ENCODE measurements at places on chromosomes 5 and 9.

DNA sequence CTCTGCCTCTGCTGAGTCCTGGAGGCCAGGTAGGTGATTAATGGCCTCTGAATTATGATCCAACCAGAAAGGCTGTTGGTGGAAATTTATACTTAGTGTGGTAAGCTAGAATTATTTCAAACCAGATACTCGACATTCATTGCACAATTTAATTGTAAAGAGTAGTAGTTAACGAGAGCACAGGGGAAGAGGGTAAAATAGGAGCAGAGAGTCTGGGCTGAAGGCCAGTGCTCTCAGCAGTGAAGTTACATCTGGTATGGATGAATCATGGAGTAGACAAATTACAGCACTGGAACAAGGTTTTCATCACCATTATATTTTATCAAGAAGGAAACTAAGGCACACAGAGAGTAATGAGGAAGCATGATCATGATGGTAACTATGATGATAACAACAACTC lies 92.5 kb downstream of the TLR4 start:
- DNase-seq = no peak

GRCh38 chr9:137286975-137287383 lies 9.5 kb downstream of the TOR4A start:
- no peak for DNase-seq

DNA sequence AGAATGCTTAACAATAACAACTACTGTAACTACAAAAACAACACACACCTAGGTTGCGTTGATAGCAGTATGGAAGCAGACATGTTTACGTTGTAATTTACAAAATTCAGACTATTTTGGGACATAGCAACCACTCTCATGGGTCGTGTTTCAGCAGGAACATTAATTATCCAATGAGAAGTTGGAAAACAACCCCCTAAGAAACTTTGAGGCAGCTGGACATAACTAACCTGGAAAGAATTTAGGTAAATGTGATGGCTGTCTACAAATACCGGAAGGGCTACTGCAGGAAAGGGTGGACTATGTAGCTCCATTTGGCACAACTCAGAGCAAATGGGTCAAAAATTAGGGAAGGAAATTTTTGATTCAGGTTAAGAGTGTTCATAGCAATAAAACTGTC lies 409.3 kb downstream of the ADGRV1 start:
- no peak for DNase-seq

- no peak for DNase-seq
Measured at GRCh38 chr5:122229551-122229950, 82.5 kb upstream of the SNCAIP start.

DNA sequence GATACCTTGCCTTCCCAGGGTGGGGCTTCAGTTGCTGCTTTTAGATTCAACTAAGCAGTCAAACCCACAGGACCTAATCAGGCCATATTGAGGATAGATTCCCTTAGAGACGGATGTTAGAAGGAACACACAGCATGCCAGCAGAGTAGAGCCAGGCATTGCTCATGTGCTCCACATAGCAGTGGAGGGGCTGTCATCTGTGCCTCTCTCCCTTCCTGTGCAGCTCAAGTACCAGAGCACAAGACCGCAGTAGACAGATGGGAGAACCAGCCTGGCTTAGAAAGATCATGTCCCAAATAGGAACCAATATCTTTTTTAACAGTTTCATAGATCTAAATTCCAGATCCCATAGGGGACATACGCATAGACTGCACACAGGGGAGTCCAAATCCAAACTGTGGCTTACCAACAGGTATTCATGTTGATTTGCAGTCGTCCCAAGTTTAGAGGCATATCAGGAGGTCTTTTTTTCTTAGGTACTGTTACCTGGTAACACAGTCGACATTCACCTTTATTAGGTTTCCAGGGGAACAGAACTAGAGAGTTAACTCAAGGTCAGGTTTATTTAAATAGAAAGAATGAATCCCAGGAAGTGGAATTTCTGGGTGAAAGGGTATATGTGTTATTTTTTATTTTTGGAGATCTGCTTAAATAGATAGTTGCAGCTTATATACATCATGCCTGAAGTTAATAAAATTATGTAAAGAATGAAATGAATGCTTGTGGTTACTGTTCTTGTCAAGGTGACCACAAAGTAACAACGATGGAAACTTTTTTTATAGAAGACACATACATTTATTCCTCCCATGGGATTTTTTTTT lies 43.5 kb upstream of the PCAT7 start:
- no peak for DNase-seq

GRCh38 chr5:54671111-54671531 lies 153.6 kb downstream of the SNX18 start:
- DNase-seq = no peak

- no peak for DNase-seq
Measured at GRCh38 chr5:38557308-38557710, 863 bp upstream of the LIFR start.

DNA sequence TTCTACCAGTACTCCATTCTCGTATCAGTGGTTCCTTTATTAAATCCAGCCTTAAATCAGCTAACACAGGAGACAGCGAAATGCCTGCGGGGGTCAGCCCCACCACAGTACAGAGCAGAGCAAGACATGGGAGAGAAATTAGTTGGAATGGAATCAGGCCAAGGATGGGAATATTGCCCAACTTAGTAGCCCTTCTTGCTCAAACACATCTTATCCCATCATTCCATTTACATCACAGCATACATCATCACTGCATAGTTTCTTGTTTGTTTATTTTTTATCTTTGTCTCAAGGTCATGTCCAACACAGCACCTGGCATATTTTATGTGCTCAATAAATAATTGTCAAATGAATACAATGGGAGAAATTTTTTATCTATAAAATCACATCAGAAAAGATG lies 34.3 kb upstream of the DAB2 start:
- no peak for DNase-seq

- no peak for DNase-seq
Measured at GRCh38 chr5:37836592-37837413, 3.0 kb downstream of the GDNF start.

DNA sequence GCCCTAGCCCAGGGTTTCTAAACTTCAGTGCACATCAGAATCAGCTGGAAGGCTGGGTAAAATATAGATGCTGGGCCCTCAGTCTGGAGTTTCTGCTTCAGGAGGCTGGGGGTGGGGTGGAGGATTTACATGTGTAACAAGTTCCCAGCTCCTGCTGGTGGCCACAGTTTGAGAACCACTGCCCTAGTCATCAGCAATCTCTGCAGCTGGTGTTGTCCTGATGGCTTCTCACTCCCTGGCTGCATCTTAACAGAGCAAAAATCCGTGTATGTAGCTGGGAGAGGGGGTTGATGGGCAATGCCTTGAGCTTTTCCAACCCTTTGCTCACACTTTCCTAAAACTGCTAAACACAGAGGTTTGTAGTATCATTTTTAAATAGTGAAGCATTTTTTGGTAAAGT lies 186.0 kb upstream of the KLF9 start:
- no peak for DNase-seq

DNA sequence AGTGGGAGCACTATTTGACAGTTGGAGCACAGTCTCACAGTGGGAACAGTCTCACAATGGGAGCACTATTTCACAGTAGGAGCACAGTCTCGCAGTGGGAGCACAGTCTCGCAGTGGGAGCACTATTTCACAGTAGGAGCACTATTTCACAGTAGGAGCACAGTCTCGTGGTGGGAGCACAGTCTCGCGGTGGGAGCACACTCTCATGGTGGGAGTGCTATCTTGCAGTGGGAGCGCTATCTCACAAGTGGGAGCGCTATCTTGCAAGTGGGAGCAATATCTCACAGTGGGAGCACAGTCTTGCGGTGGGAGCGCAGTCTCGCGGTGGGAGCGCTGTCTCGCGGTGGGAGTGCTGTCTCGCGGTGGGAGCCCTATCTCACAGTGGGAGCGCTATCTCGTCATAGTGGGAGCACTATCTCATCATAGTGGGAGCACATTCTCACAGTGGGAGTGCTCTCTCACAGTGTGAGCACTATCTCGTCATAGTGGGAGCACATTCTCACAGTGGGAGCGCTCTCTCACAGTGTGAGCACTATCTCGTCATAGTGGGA lies 56.1 kb downstream of the MED10 start:
- DNase-seq = no peak

DNA sequence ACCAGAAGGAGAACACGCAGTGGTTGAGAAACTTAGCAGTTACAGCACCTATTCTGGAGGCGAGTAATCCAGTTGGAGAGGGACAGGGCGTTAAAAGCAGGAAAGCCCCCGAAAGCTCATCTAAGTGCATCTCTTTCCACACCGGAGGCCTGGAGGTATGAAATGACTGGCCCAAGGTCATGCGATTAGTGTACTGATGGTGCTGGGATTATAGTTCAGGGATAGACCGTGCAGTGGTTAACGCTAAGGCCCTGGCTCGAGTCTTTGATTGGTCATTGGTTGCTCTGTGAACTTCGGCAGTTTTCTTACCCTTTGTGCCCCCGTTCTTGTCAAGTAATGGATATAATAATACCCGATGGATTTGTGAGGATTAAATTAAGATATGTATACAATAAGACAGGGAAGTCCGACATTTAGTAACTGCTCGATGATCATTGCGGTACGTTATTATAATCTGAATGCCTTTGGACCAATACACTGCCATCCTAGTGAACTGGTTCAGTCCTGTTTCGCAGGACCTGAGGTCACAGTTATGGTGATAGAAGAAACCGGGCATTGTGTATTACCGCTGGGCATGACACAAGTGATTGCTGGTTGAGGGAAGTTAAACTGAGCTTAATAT lies 960 bp downstream of the CANX start:
- peak; percentile 6 for DNase-seq

GRCh38 chr9:69122549-69123141 lies 51.4 kb upstream of the TJP2 start:
- no peak for DNase-seq

GRCh38 chr5:34709861-34710673 lies 53.9 kb downstream of the RAI14 start:
- DNase-seq = no peak

GRCh38 chr9:37324261-37324683 lies 98.2 kb upstream of the GRHPR start:
- DNase-seq = no peak

DNA sequence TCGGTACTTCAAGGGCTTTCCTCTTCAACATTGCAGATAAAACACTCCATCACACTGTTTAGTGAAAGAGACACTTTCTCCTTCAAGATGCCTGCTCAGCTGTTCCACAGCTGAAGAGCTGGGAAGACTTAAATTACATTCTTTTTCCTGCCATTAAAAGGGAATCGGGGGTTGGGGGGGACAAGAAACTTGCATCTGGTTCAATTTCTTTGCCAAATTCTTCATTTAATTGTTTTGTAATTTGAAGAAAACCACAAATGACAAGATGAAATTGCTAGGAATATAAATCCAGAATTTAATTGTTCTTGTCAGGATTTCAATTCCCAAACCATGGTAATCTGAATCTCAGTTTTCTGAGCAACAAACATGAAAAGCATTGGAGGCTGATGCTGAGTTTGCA lies 478.3 kb downstream of the EBF1 start:
- no peak for DNase-seq

- no peak for DNase-seq
Measured at GRCh38 chr5:149636861-149637246, 55.6 kb downstream of the ARHGEF37 start.

- DNase-seq = no peak
Measured at GRCh38 chr9:135241381-135242048, 154.0 kb downstream of the OLFM1 start.

- DNase-seq = no peak
Measured at GRCh38 chr5:78611126-78611605, 37.4 kb downstream of the LHFPL2 start.

DNA sequence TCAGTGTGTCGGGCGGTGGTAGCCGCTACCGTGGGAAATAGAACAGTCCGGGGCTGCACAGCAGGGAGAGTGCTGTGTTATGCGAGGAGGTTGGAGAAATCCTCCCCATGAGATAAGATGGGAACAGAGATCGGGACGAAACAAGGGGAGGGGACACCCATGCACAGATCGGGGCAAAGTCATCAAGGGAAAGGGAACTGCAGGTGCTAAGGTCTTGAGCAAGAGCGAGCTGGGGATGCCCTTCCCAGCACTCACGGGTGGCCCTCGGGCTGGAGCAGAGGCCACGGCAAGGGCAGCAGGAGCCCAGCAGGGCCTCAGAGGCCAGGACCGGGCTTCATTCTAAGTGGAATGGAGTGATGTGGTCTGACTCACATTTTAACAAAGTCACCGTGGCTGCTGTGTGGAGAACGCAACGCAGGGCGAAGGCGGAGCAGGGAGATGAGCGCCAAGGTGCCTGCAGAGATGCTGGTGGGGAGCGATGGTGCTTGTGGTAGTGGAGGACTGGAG lies 7.7 kb downstream of the IL13 start:
- no peak for DNase-seq

DNA sequence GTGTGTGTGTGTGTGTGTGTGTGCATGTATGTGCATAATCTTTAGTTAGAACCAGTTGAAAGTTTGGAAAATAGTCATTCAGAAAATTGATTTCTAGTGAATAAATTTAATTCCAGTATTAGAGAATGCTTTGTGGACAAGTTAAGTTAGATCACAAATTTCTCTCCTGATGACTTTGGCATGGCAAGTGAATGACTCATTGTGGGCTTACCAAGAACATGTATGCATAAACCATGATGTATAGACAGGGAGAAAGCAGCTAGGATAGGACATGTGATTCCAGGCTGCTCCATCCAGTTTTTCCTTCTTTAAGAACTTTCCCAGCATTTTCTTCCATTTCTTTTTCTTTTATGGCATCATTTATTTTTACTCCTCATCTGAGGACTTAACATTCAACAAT lies 85.7 kb upstream of the SGCD start:
- no peak for DNase-seq

- DNase-seq = no peak
Measured at GRCh38 chr5:98975223-98975622, 46.4 kb upstream of the CHD1 start.

DNA sequence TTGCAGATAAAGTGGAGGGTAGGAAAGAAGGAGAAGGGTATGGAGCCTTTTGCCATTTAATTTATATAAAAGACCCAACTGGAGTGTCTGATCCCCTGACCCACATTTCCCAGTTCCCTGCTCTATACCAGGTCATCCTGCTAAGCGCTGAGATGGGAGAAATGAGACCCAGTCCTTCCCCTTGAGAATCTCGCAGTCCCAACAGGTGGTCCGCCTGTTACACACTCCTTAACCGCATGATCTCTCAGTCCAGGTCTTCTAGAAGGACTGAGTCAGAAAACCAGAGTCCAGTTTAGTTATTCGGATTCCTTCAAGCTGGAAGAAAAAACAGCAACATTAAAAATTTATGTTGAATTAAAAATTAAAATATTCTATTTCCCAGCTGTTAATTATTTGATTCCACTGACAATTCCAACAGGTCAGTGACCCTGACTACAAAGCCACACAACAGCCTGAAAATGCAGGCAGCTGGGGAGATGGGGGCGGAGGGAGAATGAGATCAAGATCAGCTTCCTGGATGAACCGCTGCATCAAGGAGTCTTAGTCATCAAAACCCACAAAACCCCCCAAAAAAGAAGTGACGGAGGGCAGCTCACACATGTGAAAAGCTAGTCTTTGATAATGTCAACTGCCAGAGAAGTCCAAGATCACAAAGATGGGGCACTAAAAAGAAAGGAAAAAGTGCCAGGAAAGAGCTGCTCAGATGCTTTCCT lies 44.0 kb downstream of the GGTA1 start:
- DNase-seq = peak; percentile 6

Data from activated naive CD8-positive, alpha-beta T cell treated with anti-CD3 and anti-CD28 coated beads, Interleukin-2, amount 50 U/mL, for 16 hours (primary cell).